B cell (primary cell): ENCODE measurements at places on chromosomes 13 and 19. TPM values are rescaled to one million over a fixed set of nuclear protein-coding genes. Genes with fewer than 3 reads are reported as not detected.
A peak's percentile ranks its signal among the peaks of the same experiment; 100 is the strongest.

The SLC1A5 gene
- 35.2 and 37.3 TPM in 2 replicates for total RNA-seq

DNA sequence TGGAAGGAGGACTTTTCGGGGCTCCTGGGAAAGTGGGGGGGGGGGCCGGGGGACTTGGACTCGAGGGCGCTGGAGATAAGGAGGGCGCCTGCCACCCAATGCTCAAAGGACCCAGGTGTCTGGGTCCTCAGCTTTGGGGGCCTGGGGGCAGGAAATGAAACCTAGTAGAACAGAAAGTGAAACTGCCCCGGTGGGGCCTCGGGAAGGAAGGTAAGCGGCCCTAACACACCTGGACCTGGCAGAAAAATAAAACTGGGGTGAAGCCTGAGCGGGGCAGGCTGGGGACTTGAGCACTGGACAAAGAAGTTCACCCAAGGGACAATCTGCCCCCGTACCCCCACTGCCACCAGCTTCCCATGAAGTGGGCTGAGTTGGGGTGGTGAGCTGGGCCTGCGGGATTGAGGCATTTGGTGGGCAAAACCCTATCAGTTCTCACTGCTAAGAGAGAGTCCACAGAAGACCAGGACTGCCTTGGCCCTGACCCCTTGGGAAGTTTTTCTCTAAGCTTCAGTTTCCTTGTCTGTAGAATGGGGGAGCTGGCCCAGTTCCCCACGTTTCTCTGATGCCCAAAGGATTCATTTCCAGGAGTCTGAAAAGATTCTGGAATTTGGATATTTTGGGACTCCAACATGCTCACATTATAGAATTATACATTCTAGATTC, 2.3 kb downstream of the PRKD2 start:
- H3K4me3 ChIP-seq = peak overlapping the region; percentile 77
- peaks cover 32% of the 10 kb centered on the region for H3K4me1 ChIP-seq
- DNase-seq = peak; percentile 87

- H3K36me3 ChIP-seq = peaks cover 9% of the 10 kb centered on the region
- H3K27me3 ChIP-seq = no peaks in the 10 kb centered on the region
- no peaks in the 10 kb centered on the region for H3K4me1 ChIP-seq
- no peak overlapping the region for H3K27ac ChIP-seq
Observed at GRCh38 chr13:78636495-78636894, 22.5 kb downstream of the OBI1 start.

The ATP7B gene
- 0.80 and 0.91 TPM in 2 replicates for total RNA-seq

The LILRB2 gene
- 8.3 and 9.2 TPM in 2 replicates for total RNA-seq

- H3K4me3 ChIP-seq = no peak overlapping the region
- no peaks in the 10 kb centered on the region for H3K4me1 ChIP-seq
- H3K27me3 ChIP-seq = no peaks in the 10 kb centered on the region
- H3K27ac ChIP-seq = no peak overlapping the region
- no peaks in the 10 kb centered on the region for H3K36me3 ChIP-seq
Observed at GRCh38 chr19:13330285-13330684, 176.0 kb downstream of the CACNA1A start.

The GJB2 gene
- not detected in 2 replicates for total RNA-seq

The SIAH3 gene
- not detected in 2 replicates for total RNA-seq

- H3K27me3 ChIP-seq = no peaks in the 10 kb centered on the region
- DNase-seq = no peak
- no peaks in the 10 kb centered on the region for H3K4me1 ChIP-seq
- H3K4me3 ChIP-seq = no peak overlapping the region
Observed at GRCh38 chr13:60759499-60759898, 362.5 kb downstream of the TDRD3 start.

GRCh38 chr13:113948034-113948742, 25.7 kb downstream of the C13orf46 start:
- H3K27me3 ChIP-seq = no peaks in the 10 kb centered on the region
- H3K27ac ChIP-seq = no peak overlapping the region

The EFNA2 gene
- not detected in 2 replicates for total RNA-seq

GRCh38 chr19:29571181-29571580, 34.9 kb upstream of the POP4 start:
- no peak overlapping the region for H3K4me3 ChIP-seq
- H3K27ac ChIP-seq = no peak overlapping the region
- H3K27me3 ChIP-seq = peaks cover 4% of the 10 kb centered on the region
- H3K36me3 ChIP-seq = no peaks in the 10 kb centered on the region

The PPP1R15A gene
- 122 and 128 TPM in 2 replicates for total RNA-seq

- DNase-seq = no peak
- H3K4me1 ChIP-seq = no peaks in the 10 kb centered on the region
- no peak overlapping the region for H3K4me3 ChIP-seq
- H3K27ac ChIP-seq = no peak overlapping the region
- no peaks in the 10 kb centered on the region for H3K27me3 ChIP-seq
- H3K36me3 ChIP-seq = no peaks in the 10 kb centered on the region
Observed at GRCh38 chr13:69761581-69761980, 346.0 kb upstream of the ATXN8OS start.

DNA sequence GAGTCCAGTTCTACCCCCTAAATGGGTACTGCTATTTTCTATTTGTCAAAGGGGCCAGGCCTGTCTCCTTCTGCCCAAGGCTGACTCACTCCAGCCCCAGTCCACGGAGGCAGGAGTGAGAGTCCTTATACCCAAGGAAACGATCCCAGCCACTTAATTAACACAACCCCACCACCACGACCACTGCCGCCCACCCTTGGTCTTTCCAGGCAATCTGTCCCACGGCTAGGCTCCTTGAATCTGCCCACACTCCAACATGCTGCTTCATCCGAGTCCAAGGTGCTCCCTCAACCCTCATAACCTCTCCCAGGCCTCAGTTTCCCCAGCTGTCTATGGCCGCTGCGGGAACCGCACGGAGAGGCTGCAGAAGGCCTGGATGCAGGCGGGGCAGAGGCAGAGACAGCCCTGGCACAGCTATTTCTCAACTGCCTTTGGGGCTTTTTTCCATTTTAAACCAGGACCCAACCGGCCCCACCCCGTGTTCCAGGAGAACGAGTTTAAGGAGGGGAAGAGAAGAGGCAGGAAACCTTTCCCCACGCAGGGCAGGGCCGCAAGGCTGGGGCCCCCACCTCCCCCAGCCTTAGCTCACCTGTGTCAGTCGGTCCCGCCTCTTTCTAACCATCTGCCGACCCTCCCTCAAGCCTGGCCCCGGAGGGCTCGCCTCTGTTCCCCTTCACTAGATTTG, 746 bp downstream of the RAB3D start:
- peak overlapping the region; percentile 51 for H3K4me3 ChIP-seq
- H3K27me3 ChIP-seq = no peaks in the 10 kb centered on the region
- no peak overlapping the region for H3K27ac ChIP-seq
- H3K4me1 ChIP-seq = peaks cover 10% of the 10 kb centered on the region
- peaks cover 8% of the 10 kb centered on the region for H3K36me3 ChIP-seq

The VAV1 gene
- 98.8 and 104 TPM in 2 replicates for total RNA-seq

The GJB6 gene
- not detected in 2 replicates for total RNA-seq

The ZIC5 gene
- not detected in 2 replicates for total RNA-seq

The CCDC70 gene
- not detected in 2 replicates for total RNA-seq

DNA sequence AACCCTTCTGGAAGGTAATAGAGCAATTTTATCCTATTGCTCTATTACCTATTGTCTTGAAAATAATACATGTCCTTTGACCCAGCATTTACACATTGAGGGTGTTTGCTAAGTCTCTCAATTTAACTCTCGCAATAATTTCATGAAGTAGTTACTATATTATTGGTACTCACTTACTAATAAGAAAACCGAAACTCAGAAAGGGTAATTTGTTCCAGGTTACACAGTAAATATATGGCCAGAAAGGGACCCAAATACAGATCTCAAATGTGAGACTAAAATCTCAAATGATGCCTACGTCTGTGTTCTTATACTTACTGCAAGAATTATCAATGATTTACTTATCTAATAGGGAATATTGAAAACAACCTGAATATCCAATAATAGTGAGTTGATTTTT, 29.7 kb upstream of the FAM216B start:
- no peaks in the 10 kb centered on the region for H3K36me3 ChIP-seq
- no peaks in the 10 kb centered on the region for H3K4me1 ChIP-seq
- H3K27me3 ChIP-seq = no peaks in the 10 kb centered on the region
- no peak overlapping the region for H3K4me3 ChIP-seq

- H3K36me3 ChIP-seq = no peaks in the 10 kb centered on the region
- no peaks in the 10 kb centered on the region for H3K4me1 ChIP-seq
- DNase-seq = no peak
- H3K27ac ChIP-seq = no peak overlapping the region
- no peak overlapping the region for H3K4me3 ChIP-seq
Observed at GRCh38 chr13:93462151-93462550, 235.5 kb downstream of the GPC6 start.

DNA sequence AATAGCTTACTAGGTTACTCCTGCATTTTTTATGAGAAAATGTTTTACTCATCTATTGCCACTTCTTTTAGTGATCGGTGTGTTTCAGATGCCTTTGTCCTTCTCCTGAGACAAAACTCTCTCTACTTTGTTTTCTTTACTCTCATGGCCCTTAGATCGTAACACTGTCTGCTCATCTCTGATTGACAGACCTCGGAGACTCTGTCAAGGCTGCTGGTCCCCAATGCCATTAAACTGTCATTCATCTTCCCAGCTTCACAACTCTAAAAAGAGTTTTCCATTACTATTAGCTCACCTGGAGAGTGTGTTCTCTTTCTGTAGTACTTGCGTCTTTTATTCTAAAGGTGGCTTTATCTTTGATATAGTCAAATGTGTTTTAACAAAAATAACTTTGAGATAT, 765.2 kb downstream of the SLITRK1 start:
- H3K27me3 ChIP-seq = no peaks in the 10 kb centered on the region
- no peak for DNase-seq
- H3K36me3 ChIP-seq = no peaks in the 10 kb centered on the region
- no peak overlapping the region for H3K27ac ChIP-seq
- no peaks in the 10 kb centered on the region for H3K4me1 ChIP-seq

GRCh38 chr13:75876142-75877050, 240.3 kb downstream of the LMO7 start:
- no peak overlapping the region for H3K4me3 ChIP-seq
- no peaks in the 10 kb centered on the region for H3K36me3 ChIP-seq
- DNase-seq = peak; percentile 61
- H3K27me3 ChIP-seq = peaks cover 5% of the 10 kb centered on the region
- H3K4me1 ChIP-seq = no peaks in the 10 kb centered on the region

The ELSPBP1 gene
- total RNA-seq = not detected in 2 replicates

DNA sequence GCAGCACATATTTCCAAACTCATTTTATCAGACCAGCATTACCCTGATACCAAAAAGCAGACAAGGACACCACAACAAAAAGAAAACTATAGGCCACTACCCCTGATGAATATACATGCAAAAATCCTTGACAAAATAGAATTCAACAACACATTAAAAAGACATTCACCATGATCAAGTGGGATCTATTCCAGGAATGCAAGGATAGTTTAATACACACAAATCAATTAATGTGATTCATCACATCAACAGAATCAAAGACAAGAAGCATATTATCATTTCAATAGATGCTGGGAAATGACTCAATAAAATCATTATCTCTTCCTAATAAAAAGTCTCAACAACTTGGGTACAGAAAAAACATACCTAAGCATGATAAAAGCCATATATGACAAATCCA, 11.2 kb downstream of the ZNF347 start:
- H3K36me3 ChIP-seq = peaks cover 3% of the 10 kb centered on the region
- H3K27ac ChIP-seq = no peak overlapping the region
- no peak for DNase-seq
- H3K27me3 ChIP-seq = no peaks in the 10 kb centered on the region
- H3K4me3 ChIP-seq = no peak overlapping the region

The NECTIN2 gene
- total RNA-seq = 0.32 TPM in 1 of 2 replicates, not detected in the other

The ZNF835 gene
- 7.0 and 10.1 TPM in 2 replicates for total RNA-seq

The TMEM59L gene
- not detected in 2 replicates for total RNA-seq

- no peak for DNase-seq
- H3K27ac ChIP-seq = no peak overlapping the region
- no peak overlapping the region for H3K4me3 ChIP-seq
Observed at GRCh38 chr19:33798681-33799111, 2.0 kb downstream of the KCTD15 start.

DNA sequence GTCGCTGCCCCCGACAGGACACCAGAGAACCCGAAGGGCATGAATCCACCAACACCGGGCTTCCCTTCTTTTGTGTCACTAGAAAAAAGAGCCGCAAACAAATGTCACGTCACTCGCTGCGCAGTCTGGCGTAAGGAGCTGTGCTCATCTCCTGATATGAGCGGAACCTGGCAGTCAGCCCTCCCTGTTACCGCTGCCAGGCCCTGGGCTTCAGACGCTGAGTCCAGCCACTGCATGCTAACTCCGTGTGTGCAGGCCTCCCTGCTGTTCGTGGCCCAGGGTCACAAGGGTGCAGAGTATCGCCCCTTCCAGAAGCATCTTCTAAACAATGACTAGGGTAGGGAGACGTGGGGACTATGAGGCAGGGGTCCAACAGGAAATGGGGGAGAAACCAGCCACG, 71.3 kb downstream of the SLC7A1 start:
- peaks cover 55% of the 10 kb centered on the region for H3K36me3 ChIP-seq
- no peaks in the 10 kb centered on the region for H3K4me1 ChIP-seq
- no peak overlapping the region for H3K4me3 ChIP-seq
- H3K27ac ChIP-seq = no peak overlapping the region
- no peak for DNase-seq
- H3K27me3 ChIP-seq = no peaks in the 10 kb centered on the region

GRCh38 chr19:47035127-47036096, 13.0 kb downstream of the TMEM160 start:
- H3K27ac ChIP-seq = no peak overlapping the region
- DNase-seq = peak; percentile 97
- peaks cover 20% of the 10 kb centered on the region for H3K27me3 ChIP-seq
- no peaks in the 10 kb centered on the region for H3K36me3 ChIP-seq
- H3K4me1 ChIP-seq = peaks cover 19% of the 10 kb centered on the region

GRCh38 chr19:55702131-55702627, 27.2 kb downstream of the EPN1 start:
- no peak for DNase-seq
- H3K27ac ChIP-seq = no peak overlapping the region
- no peak overlapping the region for H3K4me3 ChIP-seq
- H3K36me3 ChIP-seq = peaks cover 3% of the 10 kb centered on the region
- peaks cover 8% of the 10 kb centered on the region for H3K4me1 ChIP-seq
- no peaks in the 10 kb centered on the region for H3K27me3 ChIP-seq

GRCh38 chr13:38661010-38661675, 25.7 kb upstream of the FREM2 start:
- no peaks in the 10 kb centered on the region for H3K4me1 ChIP-seq
- H3K27ac ChIP-seq = no peak overlapping the region
- no peaks in the 10 kb centered on the region for H3K36me3 ChIP-seq
- H3K27me3 ChIP-seq = no peaks in the 10 kb centered on the region
- DNase-seq = no peak

The IQCN gene
- 63.6 and 67.7 TPM in 2 replicates for total RNA-seq

GRCh38 chr13:92769046-92769445, 457.6 kb upstream of the GPC6 start:
- no peak for DNase-seq
- H3K27ac ChIP-seq = no peak overlapping the region
- H3K36me3 ChIP-seq = no peaks in the 10 kb centered on the region

GRCh38 chr13:46515803-46516202, 37.2 kb upstream of the LRCH1 start:
- DNase-seq = no peak
- no peaks in the 10 kb centered on the region for H3K27me3 ChIP-seq
- H3K36me3 ChIP-seq = no peaks in the 10 kb centered on the region
- no peaks in the 10 kb centered on the region for H3K4me1 ChIP-seq
- H3K4me3 ChIP-seq = no peak overlapping the region

The RUBCNL gene
- total RNA-seq = 370 and 392 TPM in 2 replicates
